ENCODE measurements at places on chromosomes 3 and 15.

GRCh38 chr3:155441026-155441425 lies 147.5 kb upstream of the STRIT1 start:
- no peak for DNase-seq

DNA sequence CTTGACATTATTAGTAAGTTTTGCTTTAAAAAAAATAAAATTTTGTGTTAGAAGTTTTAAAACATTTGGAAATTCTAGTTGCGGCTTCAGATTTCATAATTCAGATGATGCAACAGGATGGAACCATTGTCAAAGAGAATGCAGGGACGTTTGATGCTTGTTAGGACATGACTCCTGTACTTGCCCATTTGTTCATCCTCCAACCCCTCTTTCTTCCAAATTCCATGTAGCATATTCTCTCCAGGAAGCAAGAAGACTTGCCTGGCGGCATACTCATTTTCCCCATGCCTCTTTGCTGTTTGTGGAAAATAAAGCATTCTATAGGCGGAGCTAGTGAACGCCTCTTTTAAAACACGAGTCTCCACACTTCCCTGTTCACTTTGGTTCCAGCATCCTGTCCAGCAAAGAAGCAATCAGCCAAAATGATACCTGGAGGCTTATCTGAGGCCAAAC lies at the start of gene CSTA:
CSTA (plus strand) TSS at position 378 of the 453 bp plus-strand sequence; CDS start at position 423, 45 bp downstream.
- DNase-seq: no peak

DNA sequence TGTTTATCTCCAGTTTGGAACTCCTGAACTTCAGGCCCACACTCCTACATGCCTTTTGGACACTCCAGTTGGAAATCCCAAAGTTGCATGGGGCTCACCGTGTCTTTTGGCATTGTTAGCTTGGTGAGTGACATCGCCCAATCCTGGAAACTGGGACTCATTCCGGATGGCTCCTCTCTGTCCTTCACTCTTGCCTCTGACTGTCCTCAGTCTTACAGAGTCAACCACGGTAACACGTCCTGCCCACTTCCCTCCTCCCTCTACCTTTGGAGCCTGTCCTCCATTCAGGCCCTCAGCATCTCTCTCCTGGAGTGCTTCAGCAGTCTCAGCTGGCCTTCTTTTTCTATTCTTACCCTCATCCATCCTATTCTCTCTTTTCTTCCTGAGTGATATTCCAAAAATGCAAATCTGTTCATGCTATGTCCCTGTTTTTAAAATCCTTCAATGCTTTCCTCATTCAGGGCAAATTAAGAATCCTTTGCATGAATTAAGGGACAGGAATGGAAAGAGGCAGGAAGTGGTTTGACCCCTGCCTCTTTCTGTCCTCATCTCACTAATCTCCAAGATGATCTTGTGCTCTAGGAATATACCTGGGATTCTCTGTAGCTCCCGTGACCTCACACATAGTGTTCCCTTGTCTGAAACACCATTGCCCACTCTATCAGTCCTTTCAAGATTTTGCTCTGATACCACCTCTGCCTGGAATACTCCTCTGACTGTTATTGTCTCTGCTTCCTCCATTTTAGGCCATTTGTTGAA lies 42.5 kb downstream of the LPP start:
- DNase-seq: no peak

- DNase-seq: no peak
Measured at GRCh38 chr3:124438813-124439212, 291.4 kb upstream of the UMPS start.

DNA sequence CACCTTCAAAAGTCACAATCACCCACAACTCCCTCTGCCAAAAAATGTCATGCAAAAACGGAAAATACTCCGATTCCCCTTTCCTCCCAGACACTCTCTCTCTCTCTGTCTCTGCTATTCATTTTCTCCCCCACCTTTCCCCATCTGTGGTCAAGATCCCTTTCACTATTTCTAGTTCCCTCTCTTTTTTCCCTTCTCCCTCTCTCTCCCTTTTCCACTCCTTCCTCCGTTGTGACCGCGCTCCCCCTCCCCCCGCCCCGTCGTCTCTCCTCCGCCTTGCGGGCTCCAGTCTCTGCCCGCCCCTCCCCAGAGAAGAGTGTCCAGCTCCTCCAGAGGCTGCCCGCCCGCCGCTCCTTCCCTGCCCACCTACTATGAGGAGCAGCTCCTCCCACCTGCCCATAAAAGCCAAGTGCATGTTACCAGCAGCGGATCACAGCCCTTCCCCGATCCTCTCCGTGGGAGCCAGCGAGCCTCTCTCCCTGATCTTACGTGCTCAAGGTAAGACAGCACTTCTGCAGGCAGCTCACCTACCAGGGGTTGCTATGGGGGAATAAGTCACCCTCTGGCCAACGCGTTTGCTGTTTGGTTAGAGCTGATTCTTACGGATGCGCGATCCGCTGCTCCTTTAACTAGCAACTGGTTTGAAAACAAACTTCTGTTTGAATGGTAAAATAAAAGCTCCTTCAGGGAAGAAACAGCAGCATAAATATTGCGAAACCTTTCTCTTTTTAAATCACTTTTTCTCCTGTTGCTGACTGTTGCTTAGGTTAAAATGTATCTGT lies at the start of gene COL8A1:
COL8A1 (plus strand) TSS at position 428 of the 782 bp plus-strand sequence. CDS start 152,089 bp downstream, outside the sequence.
- DNase-seq: no peak

DNA sequence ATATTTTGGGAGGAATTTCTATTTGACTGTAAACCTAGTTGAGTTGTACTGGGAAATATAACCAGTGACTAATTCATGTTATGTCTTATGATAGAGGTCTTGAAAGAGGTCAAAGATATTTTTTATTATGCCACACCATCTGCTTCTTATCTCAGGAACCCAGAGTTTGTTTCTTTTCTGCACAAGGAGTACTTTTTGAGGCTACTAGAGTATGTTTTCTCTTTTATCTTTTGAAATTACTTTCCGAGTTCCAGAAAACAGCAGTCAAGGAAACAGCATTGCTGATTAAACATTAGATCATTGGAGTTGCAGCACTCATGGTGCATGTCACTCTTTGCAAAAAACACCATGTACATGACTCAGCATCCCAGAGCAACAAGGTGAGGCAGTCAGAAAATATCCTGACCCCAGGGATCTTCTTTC lies 645.8 kb upstream of the NR2F2 start:
- no peak for DNase-seq

DNA sequence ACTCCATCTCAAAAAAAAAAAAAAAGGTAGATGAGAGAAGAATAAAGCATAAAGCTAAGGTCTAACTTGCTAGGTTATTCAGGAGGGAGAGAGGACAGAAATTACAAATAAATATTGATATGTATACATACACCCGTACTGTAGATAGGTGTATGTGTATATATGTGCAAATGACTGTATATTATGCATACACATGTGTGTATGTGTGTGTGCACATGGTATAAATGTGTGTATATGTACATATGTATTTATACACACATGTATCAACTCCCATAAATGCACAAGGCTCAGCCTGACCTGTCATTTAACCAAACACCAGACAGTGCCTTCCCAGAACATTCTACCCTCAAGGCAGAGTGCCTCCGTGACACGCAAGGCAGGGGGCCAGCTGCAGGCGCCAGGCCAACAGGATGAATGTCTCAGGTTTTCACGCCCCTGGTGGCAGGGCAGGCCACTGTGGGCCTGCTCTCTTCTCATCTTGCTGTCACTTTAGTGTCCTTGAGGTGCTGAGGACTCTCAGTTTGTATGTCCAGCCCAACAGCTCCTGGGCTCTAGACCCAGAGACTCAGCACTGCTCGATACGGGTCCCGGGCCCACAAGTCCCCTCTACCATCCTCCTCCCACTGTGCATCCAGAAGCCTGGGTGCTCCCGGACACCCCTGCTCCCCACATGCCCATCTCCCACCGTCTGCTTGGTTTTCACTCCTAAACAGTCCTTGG lies 40.4 kb downstream of the TM2D3 start:
- no peak for DNase-seq

- DNase-seq: peak; percentile 34
Measured at GRCh38 chr3:9916734-9917680, at the start of gene IL17RC. Gene IL17RC, plus strand, starts transcription at chr3:9917098. Its CDS starts 218 bp downstream, at chr3:9917316.

DNA sequence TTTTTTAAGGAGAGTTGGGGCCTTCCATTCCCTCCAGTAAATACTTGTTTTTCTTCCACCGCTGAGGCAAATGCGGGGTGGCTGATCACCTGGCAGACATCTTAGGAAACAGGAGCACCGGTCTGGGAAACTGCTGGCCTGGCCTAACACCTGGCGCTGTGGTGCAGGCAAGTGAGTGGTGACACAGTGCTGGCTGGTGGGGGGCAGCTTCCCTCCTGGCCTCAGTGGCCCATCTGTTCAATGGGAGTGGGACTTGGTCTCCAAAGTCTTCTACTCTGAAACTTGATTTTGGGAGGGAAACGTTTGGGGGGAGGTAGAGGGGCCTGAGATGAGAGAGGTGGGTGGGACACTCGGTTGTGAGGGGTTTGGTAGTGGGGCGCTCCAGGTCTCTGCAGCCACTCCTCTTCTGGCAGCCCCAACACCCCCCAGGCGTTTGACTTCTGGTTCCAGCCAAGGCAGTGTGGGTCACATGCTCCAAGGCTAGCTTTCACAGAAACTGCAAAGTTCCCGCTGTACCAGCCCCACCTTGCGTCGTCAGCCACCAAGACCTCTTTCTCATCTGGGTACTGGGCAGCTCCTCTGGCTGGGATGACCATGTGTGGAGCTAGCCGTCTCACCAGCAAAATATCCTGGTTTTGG lies 4.7 kb downstream of the GHRL start:
- no peak for DNase-seq

- DNase-seq: no peak
Measured at GRCh38 chr3:97974996-97975395, 2.8 kb upstream of the RIOX2 start.

DNA sequence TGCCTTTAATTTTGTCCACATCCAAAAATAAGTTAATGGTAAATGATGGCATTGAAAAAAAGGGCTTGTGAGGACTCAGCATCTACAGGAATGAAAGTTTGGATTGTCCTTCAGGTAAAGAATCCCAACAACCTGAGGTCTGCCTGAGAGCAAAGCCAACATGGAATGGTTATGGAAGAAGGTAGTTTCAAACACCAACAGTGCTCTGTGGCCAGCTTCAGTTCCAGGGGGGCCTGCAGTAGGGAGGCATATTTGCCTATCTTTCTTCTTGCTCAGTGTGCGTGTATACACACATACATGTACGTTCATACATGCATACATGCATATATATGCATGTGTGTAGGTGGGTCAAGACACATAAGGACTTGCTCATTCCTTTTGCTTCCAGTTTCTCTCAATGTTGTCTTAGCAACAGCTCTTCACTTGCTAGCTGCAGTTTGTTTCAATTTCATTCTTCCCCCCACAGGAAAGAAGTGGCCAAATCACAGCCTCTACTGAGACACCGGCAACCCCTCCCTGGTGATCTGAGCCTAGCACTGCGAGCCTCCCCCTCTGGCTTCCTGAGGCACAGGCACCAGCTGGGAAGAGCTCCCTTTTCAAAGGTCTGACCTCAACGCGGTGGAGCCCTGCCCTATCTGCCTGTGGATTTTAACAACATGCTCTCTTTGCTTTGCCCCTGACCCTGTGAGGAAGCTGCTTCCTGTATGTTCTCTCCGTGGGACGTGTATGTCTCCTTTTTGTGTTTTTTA lies 146.2 kb downstream of the KLF13 start:
- DNase-seq: peak; percentile 60

DNA sequence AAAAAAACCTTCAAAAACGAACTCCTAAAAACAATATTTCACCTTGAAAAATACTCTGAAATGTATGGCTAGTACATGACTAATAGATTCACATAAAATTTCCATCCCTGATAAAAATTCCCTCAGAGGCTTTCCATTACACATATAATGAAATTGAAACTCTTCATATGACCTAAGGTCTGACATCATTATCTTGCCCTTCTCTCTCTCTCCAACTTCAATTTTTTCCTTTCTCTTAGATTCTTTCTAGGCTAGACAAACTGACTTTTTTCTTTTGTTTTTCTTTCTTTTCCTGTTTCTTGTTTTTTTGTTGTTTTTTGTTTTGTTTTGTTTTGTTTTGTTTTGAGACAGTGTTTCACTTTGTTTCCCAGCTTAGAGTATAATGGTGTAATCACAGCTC lies 1220.5 kb downstream of the ROBO2 start:
- DNase-seq: no peak

GRCh38 chr3:56629451-56629850 lies 53.6 kb downstream of the TASOR start:
- DNase-seq: no peak

- DNase-seq: no peak
Measured at GRCh38 chr3:16663854-16664712, 58.9 kb upstream of the DAZL start.

- no peak for DNase-seq
Measured at GRCh38 chr3:110815008-110815583, 256.5 kb upstream of the NECTIN3 start.

DNA sequence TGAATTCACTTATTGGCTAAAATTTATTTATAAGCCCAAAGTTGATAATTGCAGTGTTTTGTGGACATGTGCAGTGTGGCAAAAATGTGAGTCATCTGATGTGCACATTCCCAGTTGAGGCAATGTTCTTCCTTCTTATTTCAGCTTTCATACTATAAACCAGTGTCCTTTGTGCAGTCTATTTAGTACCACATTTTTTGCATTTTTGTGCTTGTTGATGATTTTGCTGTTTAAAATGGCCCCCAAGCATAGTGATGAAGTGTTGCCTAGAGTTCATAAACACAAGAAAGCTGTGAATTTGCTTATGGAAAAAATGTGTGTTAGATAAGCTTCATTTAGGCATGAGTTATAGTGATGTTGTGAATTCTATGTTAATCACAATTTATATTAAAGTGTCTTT lies 19.4 kb upstream of the IL20RB start:
- DNase-seq: no peak

DNA sequence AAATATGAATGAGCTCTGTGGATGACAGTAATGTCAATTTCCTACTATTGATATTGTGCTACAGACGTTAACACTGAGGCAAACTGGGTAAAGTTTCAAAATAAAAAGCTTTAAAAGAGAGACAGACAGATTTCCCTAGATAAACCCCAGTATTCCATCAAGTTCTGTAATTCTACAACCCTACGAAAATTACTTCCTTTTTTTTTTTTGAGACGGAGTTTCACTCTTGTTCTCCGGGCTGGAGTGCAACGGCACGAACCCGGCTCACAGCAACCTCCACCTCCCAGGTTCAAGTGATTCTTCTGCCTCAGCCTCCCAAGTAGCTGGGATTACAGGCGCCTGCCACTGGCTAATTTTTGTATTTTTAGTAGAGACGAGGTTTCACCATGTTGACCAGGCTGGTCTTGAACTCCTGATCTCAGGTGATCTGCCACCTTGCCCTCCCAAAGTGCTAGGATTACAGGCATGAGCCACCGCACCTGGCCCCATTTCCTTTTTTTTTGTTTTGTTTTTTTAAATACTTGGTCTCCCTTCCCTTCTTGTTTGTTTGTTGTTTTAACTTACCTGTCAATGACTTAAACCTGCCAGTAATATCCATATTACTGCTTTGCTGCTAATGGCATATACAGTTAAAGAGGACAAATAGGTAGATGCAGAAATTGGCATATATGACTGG lies 57.2 kb downstream of the CBLB start:
- DNase-seq: no peak

- DNase-seq: peak; percentile 43
Measured at GRCh38 chr3:151146071-151146730, 56.8 kb downstream of the GPR171 start.
